ENCODE measurements at places on chromosomes 12 and 14.

- DNase-seq = peak; percentile 87
Measured at GRCh38 chr12:52879394-52880351, 25.2 kb downstream of the KRT8 start.

DNA sequence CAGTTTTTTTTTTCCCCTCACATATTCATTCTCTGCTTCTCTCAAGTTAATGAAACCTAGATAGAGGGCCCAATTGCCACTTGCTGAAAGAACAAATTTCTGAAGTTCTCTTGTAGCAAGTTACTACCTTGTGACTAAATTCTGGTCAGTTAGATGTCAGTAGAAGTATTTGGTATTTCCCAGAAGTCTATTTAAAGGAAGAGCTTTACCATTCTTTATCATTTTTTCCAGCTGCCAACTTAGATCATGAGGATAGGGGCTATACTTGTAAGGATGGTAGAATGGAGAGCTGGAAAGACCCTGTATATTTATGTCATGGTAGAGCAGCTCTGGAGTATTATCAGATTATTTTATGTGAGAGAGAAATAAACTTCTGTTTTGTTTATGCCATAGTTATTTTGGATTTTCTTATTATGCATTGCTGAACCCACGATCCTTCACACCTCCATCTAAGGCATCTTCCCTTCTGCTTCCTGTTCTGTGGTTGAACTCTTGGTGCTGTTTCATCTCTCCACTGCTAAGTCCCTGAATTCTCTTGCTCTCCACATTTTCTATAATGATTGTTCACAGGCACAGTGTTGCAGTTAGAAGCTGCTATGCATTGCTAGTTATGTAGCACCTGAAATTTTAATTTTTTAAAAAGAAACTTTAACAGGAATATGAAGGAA is 25.9 kb downstream of the FUT8 start:
- no peak for DNase-seq

GRCh38 chr14:22329371-22329770 is 259.7 kb downstream of the DAD1 start:
- DNase-seq = no peak

DNA sequence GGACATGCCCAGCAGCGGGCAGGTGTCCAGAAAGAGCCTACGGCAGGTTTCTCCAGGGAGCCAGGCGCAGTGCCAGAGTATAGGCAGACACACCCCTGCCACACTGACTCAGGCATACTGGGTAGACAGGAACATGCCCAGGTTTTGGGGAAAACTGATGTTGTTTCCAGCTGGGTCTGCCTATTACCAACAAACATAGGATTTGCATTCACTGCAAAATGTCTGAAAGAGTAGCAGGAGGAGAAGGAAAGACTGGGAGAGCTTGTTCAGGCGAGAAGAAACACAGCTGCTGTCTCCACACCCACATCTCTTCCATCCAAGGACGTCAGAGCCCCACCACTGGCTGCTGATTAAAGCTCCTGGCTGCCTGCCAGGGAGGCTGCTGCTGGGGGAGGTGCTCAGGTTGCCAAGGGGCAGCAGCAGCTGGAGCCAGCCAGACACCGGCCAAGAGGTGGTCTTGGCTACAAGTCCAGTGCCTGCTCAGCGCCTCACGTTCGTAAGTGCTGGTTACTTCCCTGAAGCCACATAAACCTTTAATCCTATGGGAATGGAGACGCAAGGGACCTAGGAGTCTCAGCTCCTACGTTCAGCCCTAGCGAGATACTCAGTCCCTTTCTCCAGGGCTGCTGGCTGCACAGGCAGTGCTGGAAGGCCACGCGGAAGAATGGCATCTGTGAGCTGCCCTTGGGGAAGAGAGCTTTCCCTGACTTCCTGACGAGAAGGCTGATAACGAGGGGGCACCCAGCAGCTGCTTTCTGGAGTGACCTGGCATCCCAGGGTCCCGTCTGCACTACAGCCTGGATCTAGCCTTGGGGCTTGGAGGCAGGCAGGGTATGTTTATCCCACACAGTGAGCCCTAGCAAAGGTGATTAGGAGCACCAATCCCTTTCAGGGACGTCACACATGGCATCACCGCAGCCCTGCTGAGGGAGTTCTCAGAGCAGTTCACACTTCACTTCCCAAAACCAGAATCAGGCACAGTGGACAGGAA is 58.1 kb downstream of the PLEKHG3 start:
- DNase-seq = peak; percentile 71

DNA sequence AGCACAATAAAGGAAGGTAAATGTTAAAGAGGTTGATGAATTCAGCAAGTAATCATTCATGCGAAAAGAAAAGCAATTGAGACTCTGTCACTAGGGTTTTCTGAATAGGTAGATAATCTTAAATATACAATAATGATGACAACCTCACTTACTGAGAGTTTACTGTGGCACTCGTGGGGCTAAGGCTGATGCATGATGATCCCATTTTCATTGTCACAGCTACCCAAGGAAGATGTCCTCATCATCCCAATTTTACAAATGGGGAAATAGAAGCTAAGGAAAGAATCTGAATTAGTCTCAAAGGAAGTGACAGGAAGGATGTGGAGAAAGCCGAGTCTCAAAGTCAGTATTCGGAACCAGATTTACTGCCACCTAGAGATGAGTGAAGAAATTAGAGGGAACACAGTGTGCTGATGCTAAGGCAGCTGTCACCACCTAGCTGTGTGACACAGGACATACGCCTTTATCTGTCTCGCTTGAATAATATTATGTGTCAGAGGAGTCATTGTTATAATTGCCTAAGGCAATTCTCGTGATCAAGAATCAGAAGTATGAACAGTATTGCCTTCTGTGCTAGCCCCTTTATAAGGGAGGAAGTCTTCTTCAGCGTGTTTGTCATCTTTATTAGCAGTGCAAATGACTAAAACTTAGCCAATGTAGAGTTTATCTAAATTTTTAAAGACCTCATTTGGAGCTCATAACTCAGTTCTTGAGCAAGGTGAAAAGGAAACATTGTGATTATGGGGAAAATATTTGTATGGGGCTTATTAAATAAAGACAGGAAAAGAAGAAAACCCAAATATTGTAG is 63.2 kb downstream of the ERGIC2 start:
- peak; percentile 35 for DNase-seq

GRCh38 chr14:76463105-76463504 is 87.2 kb downstream of the ESRRB start:
- DNase-seq = no peak

DNA sequence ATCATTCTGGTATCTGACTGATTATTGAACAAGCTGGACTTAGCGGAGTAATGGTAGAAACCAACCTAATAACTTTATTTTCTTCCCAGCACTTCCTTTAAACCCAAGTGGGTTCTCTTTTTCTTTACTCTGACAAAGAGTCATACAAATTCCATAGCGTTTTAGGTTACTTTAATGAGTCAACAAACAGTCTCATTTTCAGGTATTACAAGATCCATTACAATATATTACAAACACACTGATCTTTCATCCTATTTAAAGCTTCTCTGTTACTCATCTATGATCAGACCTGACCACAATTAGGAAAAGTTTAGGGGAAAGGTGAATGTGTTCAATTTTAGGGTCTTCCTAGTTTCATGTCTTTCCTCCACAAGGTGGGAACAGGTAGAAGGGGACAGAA is 39.4 kb upstream of the PTPRQ start:
- no peak for DNase-seq

- DNase-seq = no peak
Measured at GRCh38 chr12:11730299-11731041, 81.0 kb downstream of the ETV6 start.

- no peak for DNase-seq
Measured at GRCh38 chr14:34593740-34594375, 36.1 kb downstream of the SNX6 start.

DNA sequence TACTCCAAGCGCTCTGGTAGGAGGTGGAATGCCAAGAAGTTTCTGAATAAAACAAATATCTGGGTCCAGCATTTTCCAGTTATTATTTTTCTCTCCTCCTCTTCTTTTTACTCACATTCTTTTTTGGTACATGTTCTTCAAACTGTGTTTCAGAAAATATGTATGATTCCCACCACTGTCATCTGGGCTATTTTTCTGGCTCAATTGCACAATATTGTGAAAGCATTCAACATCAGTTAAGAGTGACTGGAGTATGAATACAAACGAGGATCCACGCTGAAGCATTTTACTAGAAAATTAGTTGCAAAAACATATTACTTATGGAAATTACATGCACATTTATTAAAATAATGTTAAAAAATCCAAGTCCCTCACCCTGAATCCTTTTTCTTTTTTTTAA is 61.5 kb downstream of the KCNMB4 start:
- DNase-seq = no peak

GRCh38 chr12:89156340-89156739 is 196.0 kb downstream of the DUSP6 start:
- no peak for DNase-seq

DNA sequence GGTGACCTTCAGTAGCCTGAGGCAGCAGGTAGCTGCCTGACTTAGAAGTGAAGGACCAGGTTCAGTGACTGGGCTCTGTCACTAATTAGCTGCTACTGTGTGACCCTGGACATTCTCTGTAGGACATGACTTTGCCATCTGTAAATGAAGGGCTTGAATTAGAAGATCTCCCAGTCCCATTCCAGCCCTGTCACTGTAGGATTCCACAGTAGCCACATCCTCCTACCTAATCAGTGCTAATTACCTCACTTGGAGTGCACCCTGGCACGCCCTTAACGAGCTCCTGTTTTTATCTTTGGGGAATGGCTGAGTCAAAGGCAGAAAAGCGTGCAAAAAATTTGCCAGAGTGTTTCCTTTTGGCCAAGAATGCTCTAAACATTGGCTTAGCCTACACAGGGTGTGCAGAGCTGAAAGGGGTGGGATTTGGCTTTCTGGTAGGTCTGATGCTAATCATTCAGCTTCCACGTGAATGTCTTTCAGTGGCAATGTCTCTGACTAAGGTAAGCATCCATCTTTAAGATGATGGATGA is 6.8 kb downstream of the NTF3 start:
- no peak for DNase-seq

DNA sequence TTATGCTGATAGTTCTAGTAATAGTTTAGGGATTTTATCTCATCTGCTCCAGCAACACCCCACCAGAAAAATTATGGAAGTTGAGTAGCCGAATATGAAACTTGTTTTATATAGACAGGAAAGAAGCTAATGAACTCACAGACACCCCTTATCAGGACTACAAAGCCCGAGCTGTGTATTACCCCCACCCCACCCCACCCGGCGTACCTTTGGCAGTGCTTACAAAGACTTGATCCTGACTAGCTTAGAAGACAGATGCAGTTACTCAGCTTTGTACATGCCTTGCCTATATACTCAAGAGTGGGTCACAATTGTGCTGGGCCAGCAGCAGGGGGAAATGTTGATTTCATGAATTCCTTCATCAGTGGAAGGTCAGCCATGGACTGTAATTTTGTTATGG is 22.4 kb downstream of the PROX2 start:
- DNase-seq = no peak

GRCh38 chr12:4147031-4147481 is 126.5 kb upstream of the CCND2 start:
- DNase-seq = no peak

GRCh38 chr12:94203181-94203546 is 54.8 kb downstream of the PLXNC1 start:
- DNase-seq = no peak

GRCh38 chr14:101628975-101629374 is 67.7 kb downstream of the DIO3 start:
- no peak for DNase-seq

- no peak for DNase-seq
Measured at GRCh38 chr14:89187501-89187900, 229.5 kb downstream of the FOXN3 start.

- no peak for DNase-seq
Measured at GRCh38 chr14:45051180-45051579, 32.7 kb upstream of the PRPF39 start.

GRCh38 chr12:96502477-96502876 is 13.1 kb downstream of the CFAP54 start:
- no peak for DNase-seq

GRCh38 chr12:27824126-27824842 is 44.2 kb upstream of the MANSC4 start:
- DNase-seq = no peak

DNA sequence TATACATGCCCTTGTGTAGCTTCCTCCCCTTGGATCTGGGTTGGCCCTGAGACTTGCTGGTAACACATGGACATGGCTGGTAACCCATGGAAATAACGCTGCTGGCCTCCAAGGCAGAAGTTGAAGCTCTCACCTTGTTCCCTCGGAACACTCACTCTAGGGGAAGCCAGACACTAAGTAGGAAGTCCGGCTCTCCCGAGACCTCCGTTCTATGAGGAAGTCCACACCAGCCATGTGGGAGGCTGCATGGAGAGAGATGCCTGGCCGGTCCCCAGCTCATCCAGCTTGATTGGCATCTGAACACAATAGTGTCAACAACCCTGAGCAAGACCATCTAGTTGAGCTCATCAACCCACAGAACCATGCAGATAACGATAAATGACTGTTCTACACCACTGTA is 39.7 kb upstream of the VRK1 start:
- DNase-seq = no peak

- no peak for DNase-seq
Measured at GRCh38 chr12:132355742-132356681, 26.6 kb upstream of the GALNT9 start.

DNA sequence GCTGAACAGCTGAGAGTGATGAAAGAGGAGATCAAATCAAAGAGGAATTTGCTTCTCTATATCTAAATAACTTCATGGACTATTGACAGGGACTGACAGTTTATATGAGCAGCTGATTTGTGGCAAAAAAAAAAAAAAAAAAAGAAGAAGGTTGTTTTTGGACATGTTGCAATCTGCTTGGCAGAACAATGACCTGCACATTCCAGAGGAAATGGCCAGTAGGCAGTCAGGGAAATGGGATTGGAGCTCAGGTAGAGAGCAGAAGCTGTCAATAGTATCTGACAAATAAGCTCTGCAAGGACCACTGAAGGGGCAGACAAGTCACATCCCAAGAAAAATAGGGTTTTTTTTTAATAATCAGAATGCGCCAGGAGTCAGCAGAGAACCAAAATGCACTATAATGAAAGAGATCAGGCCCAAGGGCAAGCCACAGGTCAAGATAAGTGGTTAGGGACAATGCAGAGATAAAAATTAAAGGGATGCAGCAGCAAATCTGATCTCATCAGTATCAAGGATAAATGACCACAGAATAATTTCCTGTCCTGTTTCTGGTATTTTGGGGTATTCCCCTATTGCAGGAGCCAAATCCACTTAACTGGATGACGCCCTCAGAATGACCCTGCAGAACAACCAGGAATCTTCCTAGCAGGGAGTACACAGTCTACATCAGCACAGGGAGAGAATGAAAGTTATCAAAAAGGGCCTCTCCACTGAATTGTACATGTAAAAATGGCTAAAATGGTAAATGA is 22.6 kb upstream of the DUSP16 start:
- DNase-seq = no peak

- DNase-seq = no peak
Measured at GRCh38 chr12:89880690-89881350, 172.2 kb upstream of the ATP2B1 start.

GRCh38 chr12:122111089-122111641 is 32.6 kb downstream of the MLXIP start:
- DNase-seq = no peak

GRCh38 chr12:71652656-71653055 is 11.0 kb downstream of the ZFC3H1 start:
- DNase-seq = no peak

GRCh38 chr14:31320922-31321766 is 99.2 kb downstream of the HEATR5A start:
- no peak for DNase-seq

Measured in frontal cortex (tissue), 4 donors.